ENCODE measurements at places on chromosomes 11 and 22. TPM values are rescaled to one million over a fixed set of nuclear protein-coding genes. Genes with fewer than 3 reads are reported as not detected.

- no peak for DNase-seq
- no peaks in the 10 kb centered on the region for H3K4me1 ChIP-seq
- no peaks in the 10 kb centered on the region for H3K27me3 ChIP-seq
Observed at GRCh38 chr11:3950996-3951660, 95.7 kb downstream of the STIM1 start.

DNA sequence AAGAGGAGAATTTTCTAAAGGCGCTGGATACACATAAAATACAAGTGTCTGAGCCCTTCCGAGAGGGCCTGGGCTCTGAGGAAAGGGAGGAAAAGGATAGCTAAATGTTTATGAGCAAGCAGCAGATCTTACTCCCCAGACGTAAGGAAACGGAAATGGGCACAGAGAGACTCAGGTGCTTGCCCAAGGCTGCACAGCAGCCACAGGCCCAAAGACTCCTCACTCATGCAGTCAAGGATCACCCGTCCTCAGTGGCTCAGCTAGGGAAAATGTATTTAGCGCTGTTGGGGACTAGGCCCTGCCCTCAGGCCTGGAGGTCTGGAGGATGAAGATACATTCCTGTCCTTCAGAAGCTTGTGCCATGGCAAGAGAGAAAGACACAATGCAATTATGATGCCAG, 107.2 kb upstream of the SYT13 start:
- H3K36me3 ChIP-seq, result no peaks in the 10 kb centered on the region
- no peak overlapping the region for H3K27ac ChIP-seq
- no peak for DNase-seq
- H3K27me3 ChIP-seq, result no peaks in the 10 kb centered on the region

GRCh38 chr11:110951037-110951949, 239.1 kb upstream of the ARHGAP20 start:
- DNase-seq, result no peak
- no peaks in the 10 kb centered on the region for H3K27me3 ChIP-seq
- no peaks in the 10 kb centered on the region for H3K4me1 ChIP-seq
- H3K27ac ChIP-seq, result no peak overlapping the region
- H3K36me3 ChIP-seq, result peaks cover 9% of the 10 kb centered on the region

DNA sequence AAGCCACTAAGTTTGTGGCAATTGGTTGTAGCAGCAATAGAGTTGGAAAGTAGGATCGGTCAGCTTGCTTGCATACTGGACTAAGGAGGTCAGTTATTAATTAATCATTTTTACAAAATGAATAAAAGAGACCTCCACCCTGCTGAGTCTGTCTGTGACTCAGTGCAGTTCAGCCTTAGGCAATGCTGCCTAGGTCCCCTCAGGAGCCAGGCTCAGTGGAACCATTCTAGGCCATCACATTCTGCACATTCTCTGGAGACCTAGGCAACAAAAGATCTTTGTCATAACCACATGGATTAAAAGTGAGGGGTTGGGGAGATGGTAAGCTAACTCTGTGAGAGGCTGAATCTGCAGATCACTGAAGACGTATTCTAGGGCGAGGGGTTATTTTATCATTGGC, 178.7 kb upstream of the CADM1 start:
- no peak for DNase-seq
- peaks cover 5% of the 10 kb centered on the region for H3K36me3 ChIP-seq
- no peak overlapping the region for H3K27ac ChIP-seq
- H3K4me1 ChIP-seq, result peaks cover 9% of the 10 kb centered on the region
- H3K4me3 ChIP-seq, result no peak overlapping the region

DNA sequence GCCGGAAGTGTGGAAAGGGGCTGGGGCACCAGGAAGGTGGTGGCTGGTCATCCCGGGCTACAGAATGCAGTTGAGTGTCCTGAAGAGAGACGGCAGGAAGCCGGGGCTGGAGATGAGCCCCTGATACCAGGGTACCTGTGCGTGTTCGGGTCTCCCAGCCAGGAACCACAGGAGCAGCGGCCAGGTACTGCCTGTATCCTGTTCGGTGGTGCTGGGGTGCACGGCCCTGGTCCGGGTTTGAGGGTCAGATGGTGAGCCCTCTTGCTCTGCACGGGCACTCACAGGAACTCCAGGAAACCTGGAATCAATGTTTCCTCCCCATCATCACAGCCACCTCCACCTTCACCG, 253.1 kb upstream of the B3GAT1 start:
- DNase-seq, result no peak
- peaks cover 15% of the 10 kb centered on the region for H3K36me3 ChIP-seq
- H3K27me3 ChIP-seq, result peaks cover 5% of the 10 kb centered on the region
- H3K27ac ChIP-seq, result no peak overlapping the region

Gene HEPACAM
- not detected for total RNA-seq

GRCh38 chr11:57464539-57465181, 4.3 kb downstream of the RTN4RL2 start:
- peaks cover 8% of the 10 kb centered on the region for H3K27me3 ChIP-seq
- peak overlapping the region; percentile 99 for H3K27ac ChIP-seq
- no peaks in the 10 kb centered on the region for H3K36me3 ChIP-seq
- peak overlapping the region; percentile 91 for H3K4me3 ChIP-seq
- H3K4me1 ChIP-seq, result peaks cover 31% of the 10 kb centered on the region

All from glutamatergic neuron (in vitro differentiated cells).